ENCODE measurements at places on chromosomes 2 and 18.

DNA sequence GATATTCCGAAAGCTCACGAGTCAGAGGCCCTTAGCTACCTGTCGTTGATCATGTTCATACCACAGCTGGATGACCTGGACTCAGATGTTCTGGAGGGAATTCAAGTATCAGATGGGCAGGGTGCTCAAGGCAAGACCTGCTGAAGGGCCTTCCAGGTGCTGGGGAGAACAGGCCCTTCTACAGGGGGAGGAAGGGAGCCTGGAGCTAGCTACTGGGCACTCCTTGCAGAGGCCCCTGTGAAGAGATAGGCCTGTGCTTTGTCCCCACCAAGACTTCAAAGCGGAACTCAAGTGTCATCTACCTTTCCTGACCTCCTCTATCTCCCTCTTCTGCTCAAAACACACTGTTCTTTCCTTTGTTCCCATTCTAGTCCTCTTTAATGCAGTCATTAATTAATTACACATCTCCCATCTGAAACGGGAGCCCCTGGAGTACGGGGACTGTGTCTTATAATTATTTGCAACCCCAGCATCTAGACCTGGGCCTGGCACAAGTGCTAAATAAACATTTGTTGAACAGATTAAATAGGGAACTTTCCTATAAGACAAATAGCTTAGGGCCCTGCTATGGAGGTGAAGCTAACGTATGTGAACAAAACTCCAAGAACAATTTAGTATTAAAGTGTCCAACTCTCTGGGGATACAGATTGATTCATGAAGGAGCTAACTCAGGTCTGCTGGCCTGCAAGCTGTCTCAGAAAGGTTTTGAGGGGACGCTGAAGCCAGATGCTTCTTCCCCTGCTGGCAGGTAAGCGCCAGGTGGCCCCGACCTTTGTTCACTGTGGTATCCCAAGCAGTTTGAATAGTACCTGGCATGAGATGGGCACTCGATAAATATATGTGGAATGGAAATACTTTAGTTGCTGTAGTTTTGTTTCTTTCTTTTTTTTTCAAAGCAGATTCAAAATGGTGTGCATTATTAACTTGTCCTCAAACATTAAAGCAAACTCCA lies 22.0 kb downstream of the RHOB start:
- no peak for DNase-seq

DNA sequence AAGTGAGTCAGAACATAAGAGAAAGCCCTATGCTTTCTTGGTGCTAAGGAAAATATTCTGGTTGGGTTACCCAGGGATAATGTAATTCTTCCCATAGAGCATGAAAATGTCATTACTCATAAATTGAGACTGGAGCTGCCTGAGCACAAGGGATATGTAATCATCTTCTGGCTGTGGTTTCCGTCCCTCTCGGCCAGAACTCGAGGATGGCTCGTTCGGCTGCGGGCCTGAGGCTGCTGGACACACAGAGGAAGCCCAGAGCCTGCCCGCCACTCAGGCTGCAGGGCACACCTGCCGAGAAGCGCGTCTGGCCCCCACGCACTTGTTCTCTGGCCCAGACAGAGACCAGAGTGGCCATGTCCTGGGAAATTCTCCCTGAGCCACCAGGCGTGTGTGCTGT lies 104.9 kb downstream of the ASAP2 start:
- DNase-seq: no peak

GRCh38 chr18:56026509-56026908 lies 438.5 kb upstream of the TCF4 start:
- DNase-seq: no peak

- no peak for DNase-seq
Measured at GRCh38 chr2:134099273-134099672, 154.6 kb upstream of the MGAT5 start.

- DNase-seq: no peak
Measured at GRCh38 chr18:8854550-8854949, 149.2 kb downstream of the MTCL1 start.

- no peak for DNase-seq
Measured at GRCh38 chr2:18671363-18671762, 82.0 kb upstream of the NT5C1B start.

DNA sequence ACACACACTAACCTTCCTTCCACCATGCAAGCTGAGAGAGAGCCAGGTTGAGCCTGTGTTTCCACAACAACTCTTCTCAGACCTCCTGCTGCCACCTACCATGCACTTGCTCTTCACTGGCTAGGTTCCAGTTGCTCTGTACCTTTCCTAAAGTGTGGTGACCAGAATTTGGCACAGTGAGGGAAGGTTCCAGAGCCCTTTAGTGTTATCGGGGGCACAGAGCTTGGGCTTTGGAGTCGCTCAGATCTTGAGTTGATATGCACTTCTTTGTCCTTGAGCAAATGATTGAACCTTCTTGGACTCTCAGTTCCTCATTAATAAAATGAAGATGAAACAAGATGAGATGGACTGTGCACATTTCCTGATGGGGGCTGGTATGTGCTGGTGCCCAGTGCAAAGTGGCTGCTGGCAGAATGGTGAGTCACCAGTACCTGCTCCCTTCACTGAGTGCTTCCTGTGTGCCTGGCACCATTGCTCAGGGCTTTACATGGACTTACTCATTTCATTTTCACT lies 47.1 kb downstream of the NEDD4L start:
- DNase-seq: no peak

GRCh38 chr18:38923126-38923525 lies 1357.5 kb upstream of the CELF4 start:
- no peak for DNase-seq

DNA sequence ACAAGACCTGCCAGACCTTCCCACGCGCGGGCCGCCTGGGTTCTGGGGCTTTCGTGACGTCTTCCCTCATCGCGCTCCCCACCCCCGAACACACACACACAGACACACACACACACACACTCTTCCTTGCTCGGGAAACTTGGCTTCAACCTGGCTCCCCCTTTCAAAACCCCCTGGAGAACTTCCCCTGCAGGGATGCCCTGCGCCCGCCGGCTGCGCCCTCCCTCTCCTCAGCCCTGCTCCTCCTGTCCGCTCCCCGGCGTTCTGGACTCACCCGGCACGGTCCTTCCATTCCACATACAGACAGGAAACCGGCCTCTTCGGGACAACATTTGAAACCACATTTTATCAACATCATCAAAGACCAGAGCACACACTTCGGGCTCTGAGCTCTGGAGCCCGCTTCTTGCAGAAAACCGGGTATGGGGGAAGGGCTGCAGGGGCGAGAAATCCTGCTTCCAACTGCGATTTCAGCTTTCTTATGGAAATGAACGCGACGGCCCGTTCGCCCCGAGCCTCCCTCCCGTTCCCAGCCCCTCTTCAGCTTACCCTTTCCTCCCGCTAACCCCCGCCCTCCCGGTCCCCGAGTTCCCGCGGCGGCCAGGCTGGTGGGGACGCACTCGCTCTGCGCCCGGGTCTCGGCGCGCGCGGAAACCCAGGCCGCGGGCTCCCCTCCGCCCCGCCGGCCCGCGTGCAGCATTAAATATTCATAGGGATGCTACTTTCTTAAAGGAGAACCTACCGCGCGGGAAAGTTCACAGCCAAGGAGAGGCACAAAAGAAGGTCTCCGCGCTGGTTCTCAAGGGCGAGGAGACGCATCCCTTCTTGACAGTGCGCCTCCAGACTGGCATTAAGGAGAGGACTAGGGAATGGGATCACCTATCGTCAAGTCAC lies 18.3 kb downstream of the POU3F3 start:
- no peak for DNase-seq

Measured in HuH-7 (cell line).